ENCODE measurements at places on chromosomes 4 and X. TPM values are rescaled to one million over a fixed set of nuclear protein-coding genes. Genes with fewer than 3 reads are reported as not detected.

The GYG2 gene
- not detected for total RNA-seq

The RNF175 gene
- 1.2 TPM for total RNA-seq

The TBX22 gene
- total RNA-seq: not detected

The HELQ gene
- 29.9 TPM for total RNA-seq

The GPM6B gene
- total RNA-seq: 0.21 TPM

The TDO2 gene
- not detected for total RNA-seq

Measured in mononuclear cell (primary cell).